ENCODE measurements at places on chromosomes 6 and 20.

DNA sequence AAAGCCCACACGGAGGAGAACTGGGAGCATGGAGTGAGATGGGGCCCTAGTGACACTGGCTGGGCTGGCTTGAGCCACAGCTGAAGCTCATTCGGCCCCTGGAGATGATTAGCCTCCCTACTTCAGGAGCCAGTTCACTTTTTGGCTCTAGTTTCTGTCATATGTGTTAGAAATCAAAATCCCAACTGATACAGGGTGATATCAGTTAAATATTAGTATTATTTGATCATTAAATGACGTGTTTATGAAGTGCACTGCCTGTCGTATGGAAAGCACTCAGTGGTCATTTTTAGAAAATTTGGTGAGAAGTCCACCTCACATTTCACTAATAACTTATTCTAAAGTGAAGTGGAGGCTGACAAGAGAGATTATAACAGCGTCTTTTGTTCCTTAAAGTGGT is 59.0 kb downstream of the TULP4 start:
- DNase-seq: no peak

- no peak for DNase-seq
Measured at GRCh38 chr20:58011106-58011946, 217.1 kb downstream of the ANKRD60 start.

- DNase-seq: no peak
Measured at GRCh38 chr6:111871207-111871606, 2.0 kb downstream of the FYN start.

DNA sequence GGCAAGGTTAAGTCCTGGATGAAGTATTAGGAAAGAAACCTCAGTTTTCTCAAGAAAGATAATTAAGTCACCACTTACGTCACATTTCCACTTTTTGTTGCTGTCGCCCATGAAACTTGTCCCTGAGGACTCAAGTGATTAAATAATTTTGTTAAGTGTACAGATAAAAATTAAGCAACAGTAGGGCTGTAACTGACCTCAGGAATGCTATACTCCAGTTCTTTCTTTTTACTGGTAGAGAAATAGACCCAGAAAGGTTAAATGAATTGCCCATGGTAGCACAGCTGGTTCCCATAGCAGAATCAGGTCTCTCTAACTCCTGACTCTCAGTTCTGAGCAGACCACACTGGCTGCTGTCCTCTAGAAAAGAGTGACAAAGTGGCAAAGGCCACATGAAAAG is 54.5 kb downstream of the CLIC5 start:
- no peak for DNase-seq

GRCh38 chr6:141956868-141957267 is 175.9 kb upstream of the GJE1 start:
- no peak for DNase-seq

DNA sequence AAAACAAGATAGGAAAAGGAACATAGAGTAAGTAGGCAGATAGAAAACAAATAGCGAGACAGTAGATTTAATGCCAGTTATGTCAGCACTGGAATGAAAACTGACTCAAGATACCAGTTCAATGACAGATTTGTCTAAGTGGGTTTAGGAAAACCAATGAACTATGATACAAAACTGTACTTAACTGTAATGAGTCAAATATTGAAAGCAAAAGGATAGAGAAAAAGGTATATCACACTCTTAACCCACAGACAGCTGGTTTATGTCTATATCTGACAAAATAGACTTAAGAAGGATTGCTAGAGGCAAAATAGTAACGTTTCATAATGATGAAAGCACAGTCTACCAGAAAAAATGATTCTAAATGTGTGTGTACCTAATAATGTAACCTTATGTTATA is 38.2 kb downstream of the ATRN start:
- no peak for DNase-seq

DNA sequence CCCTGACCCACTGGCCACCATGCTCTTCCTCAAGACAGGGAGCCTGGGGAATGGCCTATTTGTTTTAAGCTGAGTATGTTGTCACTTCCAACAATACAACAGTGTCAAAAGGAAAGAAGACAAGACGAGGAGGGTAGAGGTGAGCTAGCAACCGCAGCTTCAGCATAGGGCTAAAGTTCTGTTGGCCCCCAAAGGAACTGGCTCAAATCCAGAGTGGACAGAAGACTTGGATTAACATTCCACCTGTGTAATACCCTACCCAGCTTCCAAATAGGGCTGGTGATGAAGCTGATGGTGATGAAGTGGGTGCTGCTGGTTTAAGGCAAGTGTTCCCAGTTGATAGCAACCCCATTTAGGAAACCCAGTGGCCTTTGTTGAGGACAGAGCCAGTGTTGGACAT is 31.7 kb upstream of the KCNK5 start:
- no peak for DNase-seq

DNA sequence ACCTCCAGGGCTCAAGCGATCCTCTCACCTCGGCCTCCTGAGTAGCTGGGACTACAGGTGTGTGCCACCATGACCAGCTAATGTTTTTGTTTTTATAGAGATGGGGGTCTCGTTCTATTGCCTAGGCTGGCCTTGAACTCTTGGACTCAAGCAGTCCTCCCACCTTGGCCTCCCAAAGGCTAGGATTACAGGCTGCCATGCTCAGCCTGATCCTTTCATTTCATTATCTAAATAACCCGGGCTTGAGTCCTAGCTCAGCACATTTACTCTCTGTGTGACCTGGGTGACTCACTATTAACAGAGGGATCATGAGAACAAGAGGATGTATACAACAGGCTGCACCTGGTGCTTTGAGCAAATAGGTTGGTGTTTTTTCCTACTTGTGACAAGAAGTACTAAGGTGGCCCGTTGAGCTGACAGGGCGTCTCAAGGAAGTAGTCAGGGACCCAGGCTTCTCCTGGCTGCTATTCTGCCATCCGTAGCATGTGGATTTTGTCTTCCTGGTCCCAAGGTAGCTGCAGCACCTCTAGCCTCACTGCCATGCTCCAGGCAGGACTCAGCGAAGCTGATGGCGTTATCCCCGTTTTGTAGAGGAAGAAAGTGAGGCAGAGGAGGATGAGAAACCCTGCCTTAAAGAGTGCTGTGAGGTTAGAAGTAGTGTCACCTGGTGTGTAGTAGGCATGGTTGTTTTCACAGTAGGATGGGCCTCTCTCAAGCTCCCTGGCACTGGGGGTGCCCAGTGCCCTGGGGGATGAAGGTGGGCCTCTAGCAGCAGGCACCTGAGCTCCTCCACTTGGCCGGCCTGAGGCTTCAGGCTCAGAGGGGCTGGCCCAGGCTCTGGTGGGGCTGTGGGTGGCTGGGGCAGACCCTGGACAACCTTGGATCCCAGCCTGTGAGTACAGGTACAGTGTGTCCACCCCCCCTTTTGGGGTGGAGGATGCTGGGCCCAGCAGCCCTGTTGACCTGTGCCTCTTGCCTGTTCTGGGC is 62.4 kb downstream of the ADNP start:
- DNase-seq: no peak

DNA sequence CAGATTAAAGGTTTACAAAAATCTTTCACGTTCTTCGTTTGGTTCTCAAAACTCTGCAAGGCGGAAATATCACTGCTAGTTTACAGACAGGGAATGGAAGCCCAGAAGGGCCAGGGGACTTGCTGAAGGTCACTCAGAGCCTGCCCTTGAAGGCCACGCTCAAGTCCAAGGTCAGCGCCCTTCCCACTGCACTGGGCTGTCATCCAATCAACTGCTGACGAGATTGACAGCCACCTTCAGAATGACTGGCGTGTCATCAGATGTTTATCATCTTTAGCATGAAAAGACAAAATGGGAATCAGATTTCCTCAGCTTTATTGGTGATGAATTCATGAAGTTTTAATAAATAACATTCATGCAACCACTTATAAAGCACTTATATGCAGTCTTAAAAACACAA is 16.5 kb downstream of the RNASET2 start:
- no peak for DNase-seq

DNA sequence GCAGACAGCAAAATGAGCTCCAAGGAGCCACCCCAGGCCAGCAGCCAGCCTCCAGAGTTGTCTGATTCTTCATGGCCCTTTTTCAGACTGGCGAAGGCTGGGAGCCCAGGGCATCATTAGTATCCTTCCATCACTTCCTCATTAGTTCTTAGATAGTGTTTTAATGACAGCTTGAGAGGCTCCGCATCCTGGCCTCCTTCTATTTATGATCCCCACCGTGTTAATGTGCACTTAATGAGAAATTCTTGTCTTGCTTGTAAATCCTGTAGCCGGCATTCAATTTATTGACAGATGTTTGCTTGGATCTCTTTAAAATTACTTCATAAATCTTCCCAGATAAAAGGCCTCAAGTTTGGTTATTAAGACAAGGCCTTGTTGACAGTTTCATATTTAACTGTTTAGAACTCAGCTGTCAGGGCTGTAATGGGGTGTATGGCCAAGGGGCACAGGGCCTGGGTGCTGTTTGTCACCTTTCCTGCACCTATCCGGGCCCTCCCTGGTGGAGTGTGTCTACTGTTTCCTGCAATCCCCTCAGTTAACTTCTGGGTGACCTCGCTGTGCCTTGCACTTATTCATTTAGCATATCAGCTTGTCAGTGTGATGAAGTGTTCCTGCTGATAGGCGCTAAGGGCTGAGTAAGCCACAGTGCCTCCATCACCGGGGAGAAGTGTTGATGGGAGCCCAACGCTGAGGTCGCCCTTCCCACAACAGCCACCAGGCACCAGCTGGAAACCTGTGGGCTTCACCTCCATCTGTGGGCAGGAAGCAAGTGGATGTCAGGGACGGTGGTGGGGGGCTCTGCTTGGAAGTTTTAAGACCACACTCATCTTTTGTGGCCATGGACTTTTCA is 169.3 kb downstream of the TSHZ2 start:
- no peak for DNase-seq

DNA sequence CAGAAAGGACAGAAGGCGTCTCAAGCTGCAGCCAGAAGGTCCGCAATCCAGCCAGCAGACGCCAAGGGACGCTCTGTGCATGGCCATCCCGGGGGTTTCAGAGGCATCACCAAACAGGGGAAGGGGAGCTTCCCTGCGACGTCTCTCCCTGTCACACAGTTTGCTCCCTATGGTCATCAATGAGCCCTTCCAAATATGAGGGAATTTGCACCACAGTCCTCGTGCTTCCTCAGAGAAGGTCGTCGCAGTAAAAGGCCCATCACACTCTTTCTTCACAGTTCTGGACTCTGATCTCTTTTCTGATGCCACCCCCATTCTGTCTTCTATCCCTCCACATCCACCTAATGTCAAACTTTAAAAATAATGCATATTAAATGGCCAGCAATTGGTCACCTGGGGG is 10.2 kb upstream of the FOXC1 start:
- DNase-seq: no peak

- no peak for DNase-seq
Measured at GRCh38 chr6:157459327-157459726, 78.3 kb downstream of the ZDHHC14 start.
